ENCODE measurements at places on chromosomes 1 and 21. TPM values are rescaled to one million over a fixed set of nuclear protein-coding genes. Genes with fewer than 3 reads are reported as not detected.

Gene PPCS
- 46.1 TPM for total RNA-seq

Gene GLUL
- 205 TPM for total RNA-seq

Gene SLC2A1
- total RNA-seq = 101 TPM

Gene DNM3
- 2.2 TPM for total RNA-seq

Gene ZNF678
- total RNA-seq = 4.7 TPM

Gene OR2T6
- total RNA-seq = not detected

Gene SERTAD4
- total RNA-seq = not detected

Gene TNNI3K
- not detected for total RNA-seq

Gene ORC1
- total RNA-seq = 21.7 TPM

Gene UTS2
- total RNA-seq = not detected

Gene CRB1
- total RNA-seq = not detected

Gene KIF17
- total RNA-seq = not detected

Gene RIMKLA
- total RNA-seq = 1.4 TPM

Gene TAS1R1
- not detected for total RNA-seq

Gene TPTE
- total RNA-seq = not detected

Gene HIPK1
- 89.7 TPM for total RNA-seq

Gene SCMH1
- 18.4 TPM for total RNA-seq

Gene BACE2
- 1.1 TPM for total RNA-seq

Gene OXCT2
- 0.17 TPM for total RNA-seq

Gene LTN1
- 28.6 TPM for total RNA-seq

Gene USH2A
- total RNA-seq = not detected

Gene RHEX
- total RNA-seq = not detected

Gene DNASE2B
- total RNA-seq = not detected

Gene EPHA8
- total RNA-seq = not detected

Gene RNU1-2
- total RNA-seq = 1,658 TPM

Gene TSNAX
- total RNA-seq = 42.5 TPM

Gene VCAM1
- 0.08 TPM for total RNA-seq

Gene PCP4L1
- 0.71 TPM for total RNA-seq

Gene SMCP
- not detected for total RNA-seq

Gene OR2W3
- not detected for total RNA-seq

Gene OSCP1
- total RNA-seq = 0.71 TPM

Gene RNF115
- 15.6 TPM for total RNA-seq

Gene FCAMR
- total RNA-seq = not detected

Gene CD48
- 378 TPM for total RNA-seq

Gene ERRFI1
- total RNA-seq = 1.1 TPM

Gene PROK1
- total RNA-seq = not detected

Gene NR0B2
- total RNA-seq = not detected

Gene ERO1B
- total RNA-seq = 5.7 TPM

Gene IL20
- not detected for total RNA-seq

Gene TFF2
- not detected for total RNA-seq

Gene COL18A1
- total RNA-seq = 5.6 TPM

Gene INKA2
- total RNA-seq = 2.2 TPM

Gene SELL
- total RNA-seq = 529 TPM

Gene DPT
- total RNA-seq = not detected

Gene PLA2G2F
- not detected for total RNA-seq

Gene FHL3
- 5.8 TPM for total RNA-seq

Gene CNR2
- total RNA-seq = 0.29 TPM

Gene PAPPA2
- not detected for total RNA-seq

Gene PACC1
- 10.6 TPM for total RNA-seq

Gene PRAMEF12
- not detected for total RNA-seq

Gene B4GALT2
- total RNA-seq = 10.3 TPM

Gene DYNLT5
- not detected for total RNA-seq

Gene EFHD2
- 51.8 TPM for total RNA-seq

Gene RNU1-4
- 1,658 TPM for total RNA-seq

Gene TMIGD3
- total RNA-seq = not detected

Gene DNAJC28
- total RNA-seq = 0.63 TPM

Gene DYRK1A
- total RNA-seq = 91.2 TPM

Gene CACNA1S
- not detected for total RNA-seq

Gene GUCA2B
- not detected for total RNA-seq

Measured in activated naive CD4-positive, alpha-beta T cell treated with anti-CD3 and anti-CD28 coated beads, Interleukin-2, amount 10 ng/mL, durations not matched to agents 5 hours and 36 hours (primary cell).